ENCODE measurements at places on chromosomes 12 and 14. TPM values are rescaled to one million over a fixed set of nuclear protein-coding genes. Genes with fewer than 3 reads are reported as not detected.

- no peak for DNase-seq
- peaks cover 96% of the 10 kb centered on the region for H3K36me3 ChIP-seq
- no peaks in the 10 kb centered on the region for H3K27me3 ChIP-seq
Measured at GRCh38 chr14:73289729-73290128, 52.4 kb downstream of the PAPLN start.

DNA sequence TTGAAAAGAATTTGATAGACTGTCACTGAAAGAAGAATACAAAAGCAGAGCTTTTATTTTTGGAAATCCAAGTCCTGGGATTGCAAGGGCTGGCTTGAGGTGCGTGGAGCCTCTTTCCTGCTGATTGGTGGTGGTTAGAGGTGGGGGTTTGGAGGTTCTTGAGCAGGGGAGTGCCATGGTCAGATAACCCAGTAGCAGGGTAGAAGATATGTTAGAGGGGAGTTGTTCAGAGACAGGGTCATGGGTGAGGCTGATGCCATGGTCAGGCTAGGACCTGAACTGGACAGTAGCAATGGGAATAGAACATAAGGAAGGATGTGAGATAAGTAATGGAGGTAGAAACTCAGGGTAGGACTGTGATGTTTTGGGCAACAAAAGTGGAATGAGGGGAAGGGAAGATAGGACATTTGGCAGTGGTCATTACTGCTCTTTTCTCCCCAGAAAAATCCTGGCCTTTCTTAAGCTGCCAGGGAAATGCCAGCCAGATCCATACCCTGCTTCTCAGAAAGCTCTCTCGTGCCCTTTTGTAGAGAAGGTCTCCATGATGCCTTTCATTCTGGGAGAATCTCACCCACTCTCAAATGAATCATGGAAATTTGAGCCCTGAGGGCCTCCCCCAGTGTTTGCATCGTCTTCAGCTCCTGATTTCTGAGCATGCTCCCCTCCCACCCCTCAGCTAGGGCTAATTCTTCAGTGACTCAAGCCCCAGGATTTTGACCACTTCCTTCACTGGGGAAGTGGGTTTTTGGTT, 9.5 kb downstream of the EMP1 start:
- H3K4me3 ChIP-seq, result no peak overlapping the region
- H3K36me3 ChIP-seq, result no peaks in the 10 kb centered on the region
- peak; percentile 27 for DNase-seq
- H3K27ac ChIP-seq, result no peak overlapping the region
- peaks cover 20% of the 10 kb centered on the region for H3K4me1 ChIP-seq
- no peaks in the 10 kb centered on the region for H3K27me3 ChIP-seq

GRCh38 chr14:99508896-99509629, 27.9 kb downstream of the CCNK start:
- DNase-seq, result no peak
- no peaks in the 10 kb centered on the region for H3K4me1 ChIP-seq
- no peaks in the 10 kb centered on the region for H3K27me3 ChIP-seq
- no peak overlapping the region for H3K27ac ChIP-seq
- H3K36me3 ChIP-seq, result peaks cover 82% of the 10 kb centered on the region
- no peak overlapping the region for H3K4me3 ChIP-seq

GRCh38 chr12:9143137-9143536, 27.4 kb upstream of the A2M start:
- no peaks in the 10 kb centered on the region for H3K36me3 ChIP-seq
- no peaks in the 10 kb centered on the region for H3K27me3 ChIP-seq
- DNase-seq, result no peak
- H3K4me3 ChIP-seq, result no peak overlapping the region

DNA sequence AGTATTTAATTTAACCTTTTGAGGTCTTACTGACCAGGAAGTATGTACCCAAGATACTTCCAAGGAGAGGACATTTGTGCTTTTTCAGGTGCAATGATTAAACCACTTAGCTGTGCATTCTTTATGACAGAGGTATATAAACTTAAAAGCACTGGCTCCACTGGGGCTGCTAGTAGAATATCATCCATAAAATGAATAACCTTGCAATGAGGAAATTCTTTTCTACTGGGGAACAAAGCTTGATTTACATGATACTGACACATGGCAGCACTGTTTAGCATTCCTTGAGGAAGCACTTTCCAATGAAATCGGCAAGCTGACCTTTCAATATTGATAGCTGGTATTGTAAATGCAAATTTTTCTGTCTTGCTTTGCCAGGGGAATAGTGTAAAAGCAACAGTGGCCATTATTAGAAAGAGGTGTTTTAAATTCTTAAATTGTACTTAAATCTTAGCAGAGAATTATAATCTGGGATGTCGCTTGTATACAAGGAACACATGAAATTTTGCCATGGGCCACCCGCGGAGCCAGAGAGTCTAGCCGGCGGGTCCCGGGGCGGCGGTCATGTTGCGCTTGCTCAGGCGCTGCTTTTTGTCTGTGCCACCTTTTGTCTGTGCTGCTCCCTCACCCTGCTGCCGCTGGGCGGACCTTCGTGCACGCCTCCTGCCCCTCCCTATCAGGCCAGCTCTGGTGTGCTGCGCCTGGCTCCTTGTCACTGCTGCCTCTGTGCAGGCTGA, 20.9 kb upstream of the BLTP3B start:
- peaks cover 9% of the 10 kb centered on the region for H3K4me1 ChIP-seq
- peak; percentile 40 for DNase-seq
- no peak overlapping the region for H3K27ac ChIP-seq
- no peaks in the 10 kb centered on the region for H3K36me3 ChIP-seq

DNA sequence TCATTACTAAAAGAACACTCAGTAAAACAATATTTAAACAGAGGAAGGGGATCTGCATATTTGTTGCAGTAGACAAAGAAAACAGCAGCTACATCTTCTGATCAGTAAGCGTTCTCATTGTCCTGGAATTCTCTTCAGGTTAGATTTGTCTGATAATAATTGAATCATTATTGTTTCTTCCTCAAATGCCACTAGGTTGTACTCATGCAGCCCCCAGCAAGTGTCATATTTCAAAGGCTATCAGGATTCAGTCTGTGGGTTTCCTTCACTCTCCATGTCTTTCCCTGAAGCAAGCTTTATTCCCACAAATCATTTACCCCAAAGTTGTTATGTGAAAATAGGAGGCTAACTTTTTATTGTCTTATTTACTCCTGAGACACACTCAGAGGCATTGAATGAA, 14.7 kb downstream of the PIK3C2G start:
- H3K4me3 ChIP-seq, result no peak overlapping the region
- no peak overlapping the region for H3K27ac ChIP-seq
- no peaks in the 10 kb centered on the region for H3K36me3 ChIP-seq
- DNase-seq, result no peak
- H3K4me1 ChIP-seq, result no peaks in the 10 kb centered on the region

DNA sequence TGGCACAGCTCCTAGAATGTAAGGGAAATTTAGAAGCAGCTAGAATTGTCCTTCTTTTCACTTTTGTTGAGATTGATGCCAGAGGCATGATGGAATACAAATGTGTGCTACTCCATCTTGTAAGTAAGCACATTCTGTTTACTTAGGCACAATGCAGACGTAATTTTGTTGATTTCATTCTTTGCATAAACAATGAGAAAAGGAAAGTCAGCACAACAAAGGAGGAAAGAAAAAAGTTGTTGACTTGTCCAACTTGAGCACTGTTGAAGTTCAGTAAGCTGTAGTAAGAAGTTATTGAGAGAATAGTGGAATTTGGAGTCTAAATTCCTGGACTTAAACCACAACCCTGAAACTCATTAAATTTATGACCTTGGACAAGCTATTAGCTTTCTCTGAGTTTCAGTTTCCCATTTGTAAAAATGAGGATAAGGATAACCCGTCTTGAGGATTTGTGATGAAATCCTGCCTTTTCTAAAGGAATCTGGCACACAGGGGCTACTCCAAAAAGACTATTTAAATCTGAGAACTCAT, 19.4 kb upstream of the CNTN1 start:
- H3K27me3 ChIP-seq, result no peaks in the 10 kb centered on the region
- no peaks in the 10 kb centered on the region for H3K36me3 ChIP-seq
- no peak overlapping the region for H3K27ac ChIP-seq
- H3K4me1 ChIP-seq, result no peaks in the 10 kb centered on the region
- no peak for DNase-seq
- H3K4me3 ChIP-seq, result no peak overlapping the region

DNA sequence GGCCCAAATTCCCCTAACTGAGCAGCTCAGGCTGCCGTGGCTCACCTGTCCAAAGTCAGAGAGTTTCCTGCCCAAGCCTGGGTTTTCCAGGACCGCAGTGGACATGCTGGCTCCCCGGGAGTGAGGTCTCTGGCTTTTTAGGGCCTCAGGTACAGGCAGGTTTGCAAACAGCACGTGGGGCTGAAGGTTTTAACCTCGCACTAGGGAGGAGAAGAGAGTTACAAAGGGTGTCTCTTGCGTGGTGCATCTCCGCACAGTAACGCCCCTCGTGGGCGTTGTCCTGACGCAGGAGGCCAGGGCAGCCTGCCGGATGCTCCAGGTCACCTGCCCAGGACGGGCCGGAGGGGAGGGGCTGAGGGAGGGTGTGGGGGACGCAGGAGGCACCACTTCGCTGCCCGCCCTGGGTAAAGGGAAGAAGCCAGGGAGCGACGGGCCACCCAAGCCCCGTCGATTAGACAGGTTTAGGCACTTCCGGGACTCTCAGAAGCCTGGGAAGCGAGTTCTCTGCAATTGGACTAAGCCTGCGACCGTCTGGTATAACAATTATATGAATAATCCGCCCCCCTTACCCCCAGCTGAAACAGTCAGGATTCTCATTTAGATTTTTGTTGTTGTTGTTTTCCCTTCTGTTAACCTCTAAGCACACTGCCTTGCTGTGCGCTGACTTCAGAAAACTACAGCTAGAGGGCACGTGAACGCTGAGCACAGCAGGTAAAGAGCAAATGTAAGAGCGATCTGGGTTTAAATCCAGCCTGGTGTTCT, at the start of gene PAH:
TSS of gene PAH (minus strand) at position 219 of the 762 bp plus-strand sequence. CDS start at position 105, 114 bp downstream.
- no peak within 1 kb of the TSS for H3K4me3 ChIP-seq
- no peak for DNase-seq
- H3K27me3 ChIP-seq, result peaks cover 11% of the 10 kb centered on the region
- H3K27ac ChIP-seq, result no peak within 1 kb of the TSS
- no peaks in the 10 kb centered on the region for H3K4me1 ChIP-seq
- no peaks in the 10 kb centered on the region for H3K36me3 ChIP-seq

MAP1LC3B2 gene
- polyA plus RNA-seq, result 12.9 TPM

DNA sequence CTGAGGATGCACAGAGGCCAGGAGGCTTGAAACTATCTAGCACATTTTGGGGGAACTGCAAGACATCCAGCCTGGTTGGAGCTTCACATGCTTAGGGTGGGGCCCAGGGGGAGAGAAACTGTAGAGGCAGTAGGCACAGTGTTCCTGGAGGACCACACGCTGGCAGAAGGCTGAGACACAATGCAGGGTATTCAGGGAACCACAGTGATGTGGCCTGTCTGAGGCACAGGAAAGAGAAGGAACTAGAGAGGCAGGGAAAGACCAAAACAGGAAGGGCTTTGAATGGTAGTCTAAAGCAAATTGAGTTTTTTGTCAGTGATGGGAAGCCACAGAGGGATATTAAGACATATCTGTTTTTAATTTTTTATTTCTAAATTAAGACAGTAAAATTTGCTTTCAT, 100.2 kb upstream of the PRICKLE1 start:
- peaks cover 3% of the 10 kb centered on the region for H3K4me1 ChIP-seq

DNA sequence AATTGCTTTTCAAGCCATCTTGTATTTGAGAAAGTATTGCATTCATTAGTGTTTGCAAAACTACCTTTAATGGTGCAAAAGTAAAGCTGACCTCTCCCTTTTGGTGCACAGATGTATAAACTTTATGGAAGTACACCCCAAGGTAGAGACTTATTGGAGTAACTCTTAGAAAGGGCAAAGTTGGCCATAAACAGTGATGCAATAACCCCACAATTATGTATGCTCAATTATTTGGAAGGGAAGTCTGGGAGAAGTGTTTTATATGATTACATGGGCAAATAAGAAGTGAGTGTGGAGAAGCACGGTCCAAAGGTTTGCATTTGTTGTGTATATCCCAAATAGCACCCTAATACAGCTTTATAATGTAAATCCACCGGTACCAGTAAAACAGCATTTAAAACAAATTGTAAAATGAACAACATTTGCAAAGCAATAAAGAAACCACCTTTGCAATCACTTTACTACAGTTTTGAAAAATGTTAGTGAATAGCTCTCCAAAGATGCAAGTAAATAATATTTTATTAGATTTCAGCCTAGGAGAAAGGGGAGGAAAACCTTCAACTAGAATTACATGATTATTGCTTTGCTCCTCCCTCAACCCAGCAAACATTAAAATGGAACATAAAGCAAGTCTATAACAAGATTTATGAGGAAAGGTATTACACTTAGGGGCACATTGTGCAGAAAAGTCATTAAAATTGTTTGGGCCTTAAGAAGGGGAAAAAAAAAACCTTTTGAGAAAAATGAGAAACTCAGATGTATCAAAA, 70.5 kb downstream of the HMGA2 start:
- H3K36me3 ChIP-seq, result no peaks in the 10 kb centered on the region
- H3K27ac ChIP-seq, result no peak overlapping the region
- H3K27me3 ChIP-seq, result no peaks in the 10 kb centered on the region

- no peak overlapping the region for H3K4me3 ChIP-seq
- no peaks in the 10 kb centered on the region for H3K36me3 ChIP-seq
- no peaks in the 10 kb centered on the region for H3K27me3 ChIP-seq
- no peak for DNase-seq
- H3K4me1 ChIP-seq, result no peaks in the 10 kb centered on the region
- no peak overlapping the region for H3K27ac ChIP-seq
Measured at GRCh38 chr12:87779858-87780498, 249.2 kb downstream of the C12orf50 start.

PPP1R12A gene
- polyA plus RNA-seq, result 57.2 TPM

GLI1 gene
- polyA plus RNA-seq, result not detected

DNA sequence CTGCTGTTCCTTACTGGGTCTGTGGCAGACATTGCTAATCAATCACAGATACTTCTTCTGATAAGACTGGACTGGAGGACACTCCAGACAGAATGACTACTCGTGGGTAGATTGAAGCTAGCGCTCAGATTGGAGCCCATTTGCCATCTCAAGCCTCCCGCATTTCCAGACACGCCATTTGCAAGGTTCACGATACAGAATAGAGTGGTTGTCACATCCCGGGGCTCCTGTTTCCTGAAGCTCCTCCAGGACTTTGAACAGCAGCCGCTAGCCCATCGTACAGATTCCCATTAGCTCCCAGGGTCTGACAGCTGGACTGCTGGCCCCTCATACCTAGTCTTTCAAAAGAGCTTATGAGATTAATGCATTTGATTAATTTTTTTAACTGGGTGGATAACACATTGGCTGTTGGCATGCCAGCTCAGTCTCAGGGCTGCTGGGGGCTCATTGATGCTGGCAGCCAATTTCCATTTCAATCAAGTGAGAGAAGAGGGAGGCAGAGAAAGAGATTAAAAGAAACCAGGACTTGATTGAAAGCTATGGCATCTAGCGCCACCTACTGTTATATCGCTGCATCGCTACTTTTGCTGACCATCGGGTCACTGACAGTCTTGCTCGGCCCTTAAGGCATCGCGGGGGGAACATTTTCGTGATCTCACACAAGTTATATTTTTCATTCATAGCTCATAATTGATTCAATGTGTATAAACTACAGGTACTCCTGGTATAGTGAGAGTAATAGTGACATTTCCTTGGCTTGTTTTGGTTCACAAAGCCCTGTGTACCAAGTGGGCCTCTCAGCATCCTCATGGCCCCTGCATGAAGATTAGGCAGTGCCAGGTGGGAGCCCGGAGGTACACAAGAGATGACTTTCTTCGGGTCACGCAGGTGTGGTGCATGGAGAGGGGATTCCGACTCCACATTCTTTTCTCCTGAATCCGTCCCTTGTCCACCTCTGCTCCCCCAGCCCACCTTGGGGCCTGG, 78.6 kb downstream of the CCDC60 start:
- H3K4me1 ChIP-seq, result no peaks in the 10 kb centered on the region
- H3K27me3 ChIP-seq, result no peaks in the 10 kb centered on the region
- no peak for DNase-seq
- no peaks in the 10 kb centered on the region for H3K36me3 ChIP-seq

GRCh38 chr12:49357103-49357678, 10.1 kb upstream of the SPATS2 start:
- DNase-seq, result no peak
- no peaks in the 10 kb centered on the region for H3K36me3 ChIP-seq
- no peak overlapping the region for H3K4me3 ChIP-seq
- no peaks in the 10 kb centered on the region for H3K4me1 ChIP-seq
- H3K27ac ChIP-seq, result no peak overlapping the region
- H3K27me3 ChIP-seq, result peaks cover 17% of the 10 kb centered on the region
